ENCODE measurements at places on chromosomes 7 and 10.

- no peak for DNase-seq
Measured at GRCh38 chr10:35355971-35356724, 19.8 kb downstream of the CCNY start.

GRCh38 chr7:155311826-155312537 is 14.3 kb downstream of the INSIG1 start:
- DNase-seq: no peak

- DNase-seq: no peak
Measured at GRCh38 chr10:131683941-131684340, 216.9 kb upstream of the PPP2R2D start.

DNA sequence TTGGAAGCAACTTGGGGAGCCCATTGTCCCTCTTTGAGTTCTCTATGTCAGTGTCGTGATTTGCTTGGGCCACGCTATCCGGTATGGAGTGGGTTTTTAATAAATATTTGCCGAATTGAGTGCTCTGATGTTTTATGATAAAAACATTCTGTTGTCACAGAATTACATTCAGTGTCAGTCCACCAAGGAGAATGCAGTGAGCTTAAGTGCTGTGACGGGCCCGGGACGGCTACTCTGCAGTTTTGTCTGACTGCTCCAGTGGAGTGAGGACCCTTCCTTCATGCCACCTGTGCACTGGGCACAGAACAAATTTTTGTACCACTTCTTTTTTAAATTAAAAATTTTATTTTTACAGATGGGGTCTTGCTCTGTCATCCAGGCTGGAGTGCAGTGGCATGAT is 76.0 kb downstream of the CARD11 start:
- DNase-seq: no peak

DNA sequence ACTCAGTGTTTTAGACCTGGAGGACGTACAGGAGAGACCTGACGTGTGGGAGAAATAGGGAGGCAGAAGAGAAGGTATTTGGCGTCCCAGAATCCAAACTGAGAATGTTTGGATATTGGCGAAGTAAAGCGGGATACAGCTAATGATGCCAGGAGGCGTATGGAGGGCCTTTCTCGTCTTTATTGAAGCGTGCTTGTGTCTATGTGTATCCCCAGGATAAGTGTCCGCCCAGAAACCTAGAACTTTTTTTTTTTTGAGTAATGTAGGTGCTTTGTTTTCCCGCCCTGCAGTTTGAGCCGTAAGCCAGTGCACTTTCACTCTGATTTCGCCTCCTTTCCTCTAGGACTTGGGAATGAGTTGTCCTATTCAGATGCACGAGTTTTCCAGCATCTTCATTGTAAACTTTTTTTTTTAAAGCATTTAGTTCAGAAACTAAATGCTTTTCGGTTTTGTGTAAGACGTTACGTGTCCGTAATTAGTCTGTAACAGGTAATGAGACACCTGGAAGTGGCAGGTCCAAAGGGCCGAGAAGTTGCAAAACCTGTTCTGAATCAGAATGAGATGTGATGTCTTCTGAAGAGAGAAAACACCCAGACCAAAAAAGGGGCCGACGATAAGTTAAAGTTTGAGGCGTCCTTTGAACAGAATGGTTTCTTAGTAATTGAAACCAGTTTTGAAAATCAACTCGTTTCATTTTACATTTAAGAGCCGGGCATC is 746 bp downstream of the ARL5B start:
- peak; percentile 10 for DNase-seq

- DNase-seq: no peak
Measured at GRCh38 chr10:42939685-42940366, 137.0 kb upstream of the RET start.

- no peak for DNase-seq
Measured at GRCh38 chr10:88091490-88092061, 228.2 kb downstream of the PTEN start.

- DNase-seq: no peak
Measured at GRCh38 chr10:124094419-124094785, 1.0 kb upstream of the CHST15 start.

GRCh38 chr10:4708123-4708759 is 117.8 kb upstream of the AKR1E2 start:
- no peak for DNase-seq

DNA sequence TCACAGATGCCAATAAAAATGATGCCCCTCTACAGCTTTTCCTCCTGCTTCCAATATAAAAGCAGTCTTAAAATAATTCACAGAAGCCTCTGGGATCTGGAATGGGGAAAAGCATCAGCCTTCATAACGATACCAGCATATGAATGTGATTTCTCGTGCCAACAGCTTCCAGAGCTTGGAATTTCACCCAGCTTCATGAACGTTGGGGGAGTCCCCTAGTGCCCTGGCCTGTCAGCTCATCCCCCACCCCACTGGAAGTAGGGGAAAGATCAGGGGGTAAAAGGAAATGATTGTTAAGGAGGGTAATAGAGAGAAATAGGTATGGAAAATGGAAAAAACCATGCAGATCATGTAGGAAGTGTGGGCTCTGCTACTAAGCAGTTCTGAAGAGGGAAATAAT is 253.6 kb downstream of the INHBA start:
- DNase-seq: no peak

GRCh38 chr7:90626013-90626412 is 29.9 kb downstream of the CDK14 start:
- DNase-seq: no peak

GRCh38 chr7:25371972-25372371 is 143.7 kb upstream of the NPVF start:
- no peak for DNase-seq

- DNase-seq: no peak
Measured at GRCh38 chr10:30172091-30172490, 112.7 kb upstream of the JCAD start.

DNA sequence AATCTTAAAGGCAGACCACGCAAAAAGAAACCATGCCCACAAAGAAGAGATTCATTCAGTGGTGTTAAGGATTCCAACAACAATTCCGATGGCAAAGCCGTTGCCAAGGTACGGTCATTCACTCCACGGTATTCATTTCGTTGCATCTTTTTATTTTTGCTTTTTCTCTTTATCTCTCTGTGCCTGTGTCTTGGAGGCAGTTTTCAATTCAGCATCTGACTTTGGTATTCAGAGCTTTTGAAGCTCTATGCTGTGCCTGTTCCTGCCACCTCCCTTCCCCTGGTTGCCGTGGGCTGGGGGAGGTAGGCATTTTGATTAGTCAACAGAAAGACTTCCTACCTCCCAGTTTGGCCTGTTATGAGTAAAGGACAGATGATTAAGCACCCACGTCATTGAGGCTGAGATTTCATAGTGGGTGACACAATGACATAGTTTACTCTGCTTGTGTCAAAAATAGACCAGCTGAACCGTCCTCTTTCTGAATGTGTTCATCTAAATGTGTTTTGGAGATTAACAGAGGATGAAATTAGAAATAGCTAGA is 149.5 kb downstream of the ARID5B start:
- no peak for DNase-seq

- no peak for DNase-seq
Measured at GRCh38 chr7:107069457-107069856, 25.0 kb downstream of the PRKAR2B start.

GRCh38 chr10:62554632-62555199 is 180.5 kb downstream of the ZNF365 start:
- DNase-seq: no peak

DNA sequence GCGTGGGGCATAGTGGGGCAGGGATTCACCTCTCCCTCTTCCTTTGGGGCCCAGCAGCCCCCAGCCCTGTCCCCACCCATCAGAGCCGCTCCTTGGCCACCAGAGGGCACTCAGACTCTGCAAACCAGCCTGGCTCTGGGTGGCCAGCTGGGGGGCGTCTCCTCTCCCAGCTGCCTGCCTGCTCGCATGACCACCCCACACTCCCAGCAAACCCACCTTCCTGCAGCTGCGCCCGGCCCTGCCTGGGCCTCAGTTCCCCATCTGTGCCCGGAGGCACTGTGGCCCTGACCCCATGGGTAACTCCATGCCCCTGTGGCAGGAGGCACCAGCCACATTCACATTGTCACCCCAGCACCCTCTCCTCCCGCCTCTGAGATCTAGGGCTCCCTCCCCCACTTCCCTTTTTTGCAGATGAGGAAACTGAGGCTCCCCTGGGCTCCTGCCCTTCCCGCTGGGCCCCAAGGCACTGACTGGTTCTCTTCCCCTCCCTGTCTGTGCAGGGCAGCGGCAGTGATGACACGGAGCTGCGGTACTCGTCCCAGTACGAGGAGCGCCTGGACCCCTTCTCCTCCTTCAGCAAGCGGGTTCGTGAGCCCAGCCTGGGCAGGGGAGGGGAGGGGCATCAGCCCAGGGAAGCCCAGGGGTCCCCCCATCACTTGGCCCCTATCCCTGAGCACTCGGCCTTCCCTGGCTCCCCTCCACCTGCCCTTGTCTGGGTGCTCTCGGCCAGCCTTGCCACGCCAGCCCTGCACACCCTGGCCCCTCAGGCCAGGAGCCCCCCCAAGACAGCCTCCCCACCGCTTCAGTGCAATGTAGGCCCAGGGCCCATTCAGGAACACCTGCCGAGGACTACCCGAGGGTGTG is 6.9 kb upstream of the SH2B2 start:
- peak; percentile 69 for DNase-seq

GRCh38 chr10:24339387-24339786 is 130.4 kb downstream of the KIAA1217 start:
- DNase-seq: no peak

GRCh38 chr7:130491841-130492522 is at the start of gene MEST:
Gene MEST, plus strand, starts transcription at chr7:130492085. Its CDS starts 229 bp downstream, at chr7:130492314.
- DNase-seq: peak; percentile 23

GRCh38 chr7:39623732-39624441 is 515 bp downstream of the RALA start:
- peak; percentile 52 for DNase-seq

DNA sequence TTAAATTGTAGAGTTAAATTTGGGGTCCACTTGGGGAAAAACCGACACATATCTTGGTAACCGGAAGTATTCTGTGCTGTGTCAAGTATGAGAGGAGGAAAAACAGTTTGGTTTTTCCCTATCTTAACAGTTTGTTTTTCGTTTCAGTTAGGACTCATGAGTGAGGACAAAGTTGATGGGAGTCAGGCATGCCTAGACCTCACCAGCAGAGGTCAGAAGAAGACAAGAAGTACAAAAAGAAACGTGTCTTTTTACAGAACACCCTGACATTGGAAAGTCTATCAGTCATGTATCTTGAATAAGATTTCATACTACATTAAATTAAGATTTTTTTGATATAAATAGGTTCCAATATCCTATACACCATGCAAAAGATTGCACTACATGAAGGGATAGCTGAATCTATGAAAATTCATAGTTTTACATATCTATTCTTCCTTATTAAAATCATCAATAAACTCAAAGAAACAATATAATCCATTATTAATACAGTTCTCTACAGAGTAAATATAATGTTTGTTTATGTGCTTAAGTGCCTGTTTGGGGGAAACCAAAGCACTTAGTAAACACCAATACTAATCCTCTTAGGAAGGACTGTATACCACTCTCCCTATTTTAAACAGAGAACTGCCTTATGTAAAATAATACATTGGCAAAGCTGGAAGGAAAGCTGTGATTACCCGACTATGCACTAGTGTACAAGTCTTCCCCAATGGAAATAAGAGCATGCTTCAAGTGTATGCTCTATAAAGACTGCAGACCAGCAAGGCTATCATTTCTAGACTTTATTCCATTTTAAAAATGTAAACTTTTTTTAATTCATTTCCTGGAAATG is 95.6 kb downstream of the USP6NL start:
- peak; percentile 24 for DNase-seq

GRCh38 chr10:31808258-31809218 is 120.1 kb downstream of the ARHGAP12 start:
- DNase-seq: peak; percentile 21

DNA sequence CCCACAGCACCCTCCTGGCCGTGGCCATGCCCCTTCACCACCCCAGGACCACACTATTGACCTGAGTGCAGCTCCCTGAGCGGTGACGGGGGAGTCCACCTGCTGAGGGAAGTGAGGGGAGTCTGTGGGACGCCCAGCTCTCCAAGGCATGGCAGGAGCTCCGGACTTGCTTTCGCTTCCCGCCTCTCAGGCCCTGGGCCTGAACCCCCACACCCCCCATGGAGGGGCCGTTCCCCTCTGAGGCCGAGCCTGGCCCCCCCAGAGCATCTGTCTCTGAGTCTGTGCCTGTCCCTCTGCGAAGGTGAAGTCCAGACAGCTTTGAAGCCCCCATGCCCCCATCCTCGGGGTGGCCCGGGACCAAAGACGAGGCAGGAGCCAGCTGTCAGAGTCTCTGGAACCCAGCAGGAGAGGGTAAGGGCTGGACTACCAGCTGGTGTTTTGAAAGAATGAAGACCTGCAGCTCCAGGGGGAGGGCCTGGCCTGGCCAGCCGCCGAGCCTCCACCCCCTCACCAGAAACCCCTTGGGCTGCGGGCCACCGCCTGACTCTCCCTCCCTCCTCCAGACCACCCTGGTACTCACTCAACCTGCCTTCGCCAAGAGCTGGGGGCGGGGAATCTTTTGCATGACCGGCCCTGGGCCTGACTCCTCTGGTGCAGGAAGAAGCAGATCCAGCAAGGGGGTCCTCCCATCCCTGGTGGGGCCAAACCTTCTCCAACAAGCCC is 114.0 kb downstream of the PDGFA start:
- no peak for DNase-seq

GRCh38 chr7:38975944-38976392 is 1.7 kb upstream of the POU6F2 start:
- peak; percentile 8 for DNase-seq

- no peak for DNase-seq
Measured at GRCh38 chr10:31645786-31646185, 282.8 kb downstream of the ARHGAP12 start.

- DNase-seq: no peak
Measured at GRCh38 chr7:28291559-28291958, 111.0 kb upstream of the JAZF1 start.

- no peak for DNase-seq
Measured at GRCh38 chr10:107340326-107340725, 175.8 kb upstream of the SORCS1 start.

GRCh38 chr10:111079241-111079760 is 2.5 kb downstream of the ADRA2A start:
- no peak for DNase-seq

DNA sequence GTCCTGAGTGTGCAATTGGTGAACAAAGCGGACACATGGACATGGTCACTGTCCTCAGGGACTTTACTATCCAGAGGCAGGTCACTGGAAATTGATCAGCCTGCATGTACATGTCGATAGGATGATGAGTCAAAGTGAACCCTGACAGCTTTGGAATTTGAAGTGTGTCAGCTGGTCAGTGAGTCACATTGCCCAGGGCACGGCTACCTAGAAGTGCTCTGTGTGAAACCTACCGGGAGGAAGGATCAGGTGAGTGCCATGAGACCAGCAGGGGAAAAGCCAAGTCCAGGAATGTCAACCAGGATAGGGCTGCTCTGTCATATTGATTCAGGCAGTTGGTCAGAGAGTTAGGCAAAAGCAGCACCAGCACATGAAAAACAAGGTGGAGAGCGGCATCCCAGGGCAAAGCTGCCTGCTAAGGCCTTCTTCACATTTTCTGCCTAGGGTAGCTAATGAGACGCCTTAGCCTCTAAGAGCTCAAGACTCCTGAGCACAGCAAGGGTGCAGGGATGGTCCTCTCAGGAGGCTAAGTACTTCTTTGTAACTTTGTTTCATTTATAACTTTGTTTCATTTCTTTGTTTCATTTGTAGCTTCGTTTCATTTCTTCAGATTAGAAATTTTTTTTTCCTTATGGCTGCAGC is 19.4 kb upstream of the PDCD4 start:
- DNase-seq: no peak
